ENCODE measurements at places on chromosomes 5 and 9.
A peak's percentile ranks its signal among the peaks of the same experiment; 100 is the strongest.

GRCh38 chr9:79014929-79015699 lies 556.7 kb upstream of the TLE4 start:
- DNase-seq: no peak

- no peak for DNase-seq
These were observed 390.9 kb downstream of the LRRC70 start for GRCh38 chr5:62969409-62970120.

- no peak for DNase-seq
These were observed 335.5 kb downstream of the FBXL7 start for GRCh38 chr5:15835514-15835913.

- no peak for DNase-seq
These were observed 558.5 kb downstream of the EFNA5 start for GRCh38 chr5:107112216-107112615.

- DNase-seq: peak; percentile 12
These were observed 36.9 kb downstream of the CLINT1 start for GRCh38 chr5:157821822-157822622.

GRCh38 chr9:122474561-122474960 lies 3.2 kb downstream of the OR1J1 start:
- no peak for DNase-seq

DNA sequence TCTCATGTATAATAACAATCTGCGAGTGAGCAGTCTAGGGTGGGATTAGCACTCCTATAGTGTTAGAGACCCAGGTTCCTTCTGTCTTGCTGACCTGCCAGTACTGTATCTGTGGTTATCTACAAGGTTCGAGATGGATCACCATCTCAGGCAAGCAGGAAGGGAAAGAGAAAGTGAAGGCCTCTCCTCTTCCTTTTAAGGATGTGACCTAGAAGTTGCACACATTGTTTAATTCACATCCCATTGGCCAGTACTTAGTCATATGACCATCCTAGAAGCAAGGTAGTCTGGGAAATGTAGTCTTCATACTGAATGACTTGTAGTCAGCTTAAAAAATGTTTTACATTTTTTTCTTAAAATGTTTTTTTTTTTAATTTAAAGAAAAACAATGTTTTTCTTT lies 168.6 kb downstream of the CARTPT start:
- DNase-seq: no peak

- DNase-seq: no peak
These were observed 143.1 kb upstream of the RANBP3L start for GRCh38 chr5:36444582-36445418.

GRCh38 chr5:143964919-143965318 lies 153.0 kb downstream of the HMHB1 start:
- DNase-seq: no peak

GRCh38 chr5:168608386-168608785 lies 29.2 kb upstream of the PANK3 start:
- DNase-seq: no peak

DNA sequence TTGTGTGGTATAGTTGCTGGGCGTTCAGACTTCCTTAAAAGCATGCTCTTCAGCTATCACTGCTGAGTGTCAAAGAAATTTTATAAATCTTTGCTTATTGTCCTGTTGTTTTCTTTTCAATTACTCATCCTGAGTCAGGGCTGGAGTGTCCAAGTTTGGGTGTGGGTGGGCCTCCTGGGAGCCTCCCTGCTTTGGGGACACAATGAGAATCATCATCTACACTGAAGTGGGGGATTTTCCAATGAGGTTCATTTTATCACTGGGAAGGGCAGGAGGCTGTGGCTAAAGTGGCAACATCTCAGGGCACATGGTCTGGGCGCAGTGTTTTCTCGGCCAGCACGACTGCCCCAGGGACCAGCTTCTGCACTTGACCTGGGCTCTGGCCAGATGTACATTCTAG lies 19.5 kb downstream of the GFPT2 start:
- DNase-seq: no peak

DNA sequence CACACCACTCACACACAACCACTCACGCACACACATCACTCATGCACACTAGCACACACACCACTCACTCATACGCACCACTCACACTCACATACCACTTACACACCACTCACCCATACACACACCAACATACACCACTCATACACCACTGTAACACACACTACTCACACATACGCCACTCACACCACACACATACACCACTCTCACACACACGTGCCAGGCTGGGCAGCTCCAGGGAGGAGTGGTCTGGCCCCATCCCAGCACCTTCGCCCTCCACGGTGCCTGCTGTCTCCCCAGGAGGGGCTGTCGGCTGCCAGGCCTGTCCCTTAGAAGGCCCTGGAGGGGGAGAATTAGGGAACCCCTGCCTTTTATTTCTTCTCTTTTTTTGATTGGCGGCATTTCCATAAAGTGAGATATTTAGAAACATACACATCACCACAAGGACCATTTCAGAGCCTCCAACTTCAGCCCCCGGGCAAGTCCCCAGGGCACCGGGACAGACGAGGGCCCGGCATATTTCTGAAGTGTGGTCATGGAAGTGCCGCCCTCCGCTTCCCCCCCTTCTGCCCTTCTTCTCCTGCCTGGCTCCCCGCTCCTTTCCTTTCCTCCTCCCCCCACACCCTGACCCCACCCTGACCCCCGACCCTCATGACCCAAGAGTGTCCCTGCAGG lies 6.3 kb upstream of the ASB6 start:
- DNase-seq: no peak

Data from stimulated activated CD4-positive, alpha-beta T cell treated with anti-CD3 and anti-CD28 coated beads, Interleukin-15, amount 100 ng/mL, for 24 hours (primary cell).